Activated CD8-positive, alpha-beta memory T cell treated with anti-CD3 and anti-CD28 coated beads for 24 hours (primary cell): ENCODE measurements at places on chromosomes 5 and 9.
A peak's percentile ranks its signal among the peaks of the same experiment; 100 is the strongest.

DNA sequence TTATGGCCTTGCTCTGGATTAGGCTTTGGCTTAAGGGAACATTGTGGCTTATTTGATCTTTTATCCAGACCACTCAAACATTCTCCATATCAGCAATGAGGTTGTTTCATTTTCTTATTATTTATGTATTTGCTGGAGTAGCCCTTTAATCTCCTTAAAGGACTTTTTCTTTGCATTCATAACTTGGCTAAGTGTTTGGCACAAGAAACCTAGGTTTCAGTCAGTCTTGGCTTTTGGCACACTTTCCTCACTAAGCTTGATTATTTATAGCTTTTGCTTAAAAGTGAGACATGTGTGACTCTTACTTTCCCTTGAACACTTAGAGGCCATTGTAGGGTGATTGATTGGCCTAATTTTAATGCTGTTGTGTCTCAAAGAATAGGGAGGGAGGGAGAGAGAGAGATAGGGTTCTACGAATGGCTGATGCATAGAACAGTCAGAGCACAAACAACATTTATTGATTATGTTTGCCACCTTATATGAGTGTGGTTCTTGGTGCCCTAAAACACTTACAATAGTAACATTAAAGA lies 2265.3 kb upstream of the C9orf72 start:
- no peak for DNase-seq

GRCh38 chr9:27432308-27432707 lies 91.8 kb upstream of the IFNK start:
- DNase-seq, result no peak

DNA sequence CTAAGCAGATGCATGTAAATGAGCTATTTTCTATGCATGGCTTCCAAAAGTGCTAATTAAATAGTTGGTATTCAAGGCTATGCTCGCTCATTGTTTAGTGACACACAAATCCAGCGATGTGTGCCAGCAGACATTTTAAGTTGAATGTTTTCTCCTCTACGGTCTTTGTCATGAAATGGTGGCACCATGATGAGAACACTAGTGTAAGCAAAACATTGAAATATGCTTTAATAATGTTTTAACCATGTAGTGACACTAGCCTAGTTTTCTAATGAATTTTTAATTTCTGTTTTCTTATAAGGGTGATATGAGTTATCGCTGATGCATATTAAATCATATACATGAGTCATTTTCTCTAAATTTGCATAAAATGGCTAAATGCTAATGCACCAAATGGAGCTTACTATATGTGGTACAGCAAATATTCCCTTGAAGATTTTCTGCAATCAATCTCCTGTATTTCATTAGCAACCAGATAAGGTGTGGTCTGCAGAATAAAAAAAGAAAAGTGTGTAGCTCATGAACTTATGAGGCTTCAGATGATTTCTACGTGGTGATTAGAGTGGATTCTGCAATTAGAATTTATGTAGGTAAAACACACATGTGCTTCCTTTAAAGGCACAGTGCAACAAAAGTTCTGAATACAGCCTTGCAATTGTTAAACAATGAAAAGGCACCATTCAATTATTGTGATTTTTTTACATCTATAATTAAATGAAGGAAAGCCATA lies 226.6 kb downstream of the MEF2C start:
- no peak for DNase-seq

- DNase-seq, result no peak
Observed at GRCh38 chr5:155620821-155621410, 607.4 kb downstream of the KIF4B start.

DNA sequence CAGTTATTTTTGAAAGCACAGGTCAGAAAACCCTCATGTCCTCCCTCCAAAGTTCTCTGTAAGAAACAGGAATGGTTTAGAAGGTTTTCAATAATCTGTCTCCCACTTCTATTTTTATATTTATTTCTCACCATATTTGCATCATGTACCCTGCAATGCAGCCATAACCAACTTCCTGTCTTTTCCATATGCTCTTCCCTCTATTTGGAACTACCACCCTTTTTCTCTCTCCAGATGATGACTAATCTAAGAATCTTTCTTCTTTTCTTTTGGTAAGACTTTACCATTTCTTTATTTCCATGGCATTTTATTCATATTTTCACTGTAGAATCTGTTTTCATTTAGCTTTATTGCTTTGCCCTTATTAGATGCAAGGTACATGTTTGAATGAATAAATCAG lies 33.9 kb downstream of the MAN2A1 start:
- no peak for DNase-seq

- no peak for DNase-seq
Observed at GRCh38 chr5:3899093-3899492, 303.5 kb downstream of the IRX1 start.

DNA sequence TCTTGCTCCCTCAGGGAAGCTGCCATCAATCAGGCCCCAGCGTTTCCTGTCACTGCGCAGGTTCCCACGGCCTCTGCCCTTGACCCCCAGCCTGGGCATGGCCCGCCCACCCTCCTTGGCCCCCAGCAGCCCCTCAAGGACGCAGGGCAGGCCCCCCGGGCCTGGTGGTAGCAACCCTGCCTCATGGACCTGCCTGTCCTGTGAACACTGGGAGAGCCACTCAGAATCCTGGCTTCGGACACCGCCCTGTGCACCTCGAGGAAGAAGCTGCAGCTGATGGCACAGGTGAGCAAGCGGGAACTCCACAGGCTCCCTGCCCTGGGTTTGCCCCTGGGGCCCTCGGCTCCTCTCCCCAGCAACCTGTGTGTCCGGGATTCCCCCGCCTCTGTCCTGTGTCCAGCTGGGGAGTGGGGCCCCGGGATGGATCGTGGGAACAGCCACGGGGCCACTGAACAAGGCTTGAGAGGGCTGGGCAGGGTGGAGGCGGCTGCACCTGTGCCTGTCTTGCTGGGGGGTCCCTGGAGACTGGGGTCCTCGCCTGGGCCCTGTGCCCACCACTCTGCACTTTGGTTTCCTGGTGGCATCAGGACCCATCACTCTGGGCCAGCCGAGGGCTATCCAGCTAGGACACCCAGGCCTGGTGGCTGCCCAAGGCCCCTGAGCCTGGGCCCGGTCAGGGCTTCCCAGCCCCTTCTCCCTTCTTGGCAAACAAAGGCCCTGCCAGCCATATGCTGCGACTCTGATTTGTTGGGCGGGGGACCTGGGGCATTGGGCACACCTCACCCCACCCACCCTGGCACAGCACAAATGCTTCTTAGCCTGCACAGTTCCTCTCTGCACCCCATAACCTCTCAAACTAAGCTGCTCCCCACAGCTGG lies 33.5 kb upstream of the EGFL7 start:
- no peak for DNase-seq

DNA sequence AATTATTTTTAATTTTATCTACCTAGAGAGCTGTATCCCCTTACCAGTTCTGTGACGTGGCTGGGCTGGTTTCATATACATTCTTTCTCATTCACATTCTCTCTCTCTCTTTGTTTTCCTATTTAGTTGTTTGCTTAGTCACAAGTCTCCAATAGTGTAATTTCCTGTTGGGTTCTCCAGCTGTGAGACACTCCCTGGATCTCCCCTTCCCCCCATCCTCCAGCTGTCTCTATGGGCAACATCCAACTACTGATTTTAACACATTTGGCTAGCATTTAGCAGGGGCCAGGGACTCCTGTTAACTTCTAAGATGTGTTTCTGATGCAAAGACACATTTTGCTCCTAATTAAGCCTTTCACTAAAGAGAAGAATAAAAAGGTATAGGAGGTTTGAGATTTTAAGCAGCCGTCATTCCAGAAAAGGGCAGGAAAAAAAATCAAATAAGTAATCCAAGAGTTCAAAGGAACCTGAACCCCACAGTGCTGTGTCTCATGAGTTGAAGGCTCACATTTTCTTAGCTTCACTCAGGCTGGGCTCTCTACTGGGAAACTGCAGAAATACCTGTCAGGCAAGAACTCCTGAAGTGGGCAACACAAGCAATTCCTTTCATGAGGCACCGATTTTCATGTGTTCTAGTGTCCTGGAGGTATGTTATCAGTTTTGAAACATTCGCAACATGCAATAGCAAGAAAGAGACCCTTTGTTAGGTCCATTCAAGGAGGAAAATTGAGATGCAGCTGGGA lies 198.7 kb upstream of the C9orf72 start:
- DNase-seq, result no peak

- peak; percentile 90 for DNase-seq
Observed at GRCh38 chr9:36151316-36152210, 15.0 kb downstream of the GLIPR2 start.

- no peak for DNase-seq
Observed at GRCh38 chr9:133490201-133490681, 11.3 kb upstream of the SLC2A6 start.

DNA sequence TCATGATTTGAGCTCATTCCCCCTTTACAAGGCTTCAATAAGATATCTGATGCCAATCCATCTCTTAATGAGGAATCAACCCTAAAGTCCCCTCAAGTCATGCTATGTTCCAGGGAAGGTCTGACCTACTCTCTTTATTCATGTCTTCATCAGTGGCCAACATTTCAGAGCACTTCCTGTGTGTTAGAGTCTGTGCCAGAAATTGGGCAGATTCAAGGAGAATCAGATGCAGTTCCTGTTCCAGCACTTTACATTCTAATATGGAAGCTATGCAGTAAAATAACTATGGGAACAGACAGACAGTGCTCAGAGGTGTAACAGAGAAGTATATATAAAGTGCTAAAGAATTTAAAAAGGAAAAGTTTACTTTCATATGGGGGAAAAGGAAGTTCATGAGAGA lies 193.4 kb upstream of the NR4A3 start:
- DNase-seq, result no peak

DNA sequence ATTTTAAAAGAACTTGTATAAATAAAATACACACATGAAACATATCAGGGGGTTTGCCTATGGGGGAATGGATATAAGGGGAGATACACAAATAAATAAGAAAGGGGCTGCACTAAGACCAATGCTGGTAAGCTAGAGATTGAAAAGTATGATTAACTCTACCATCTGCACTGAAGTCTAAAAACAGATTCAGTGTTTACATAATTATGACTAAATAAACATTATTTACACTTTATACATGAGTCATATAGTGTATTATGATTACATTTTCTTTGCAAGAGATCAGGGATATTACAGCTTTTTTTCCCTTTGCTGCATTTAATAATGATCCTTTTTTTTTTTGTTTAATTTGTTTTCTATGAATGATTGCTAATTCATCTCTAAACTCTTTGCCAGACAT lies 367.9 kb downstream of the TMEM38B start:
- DNase-seq, result no peak

DNA sequence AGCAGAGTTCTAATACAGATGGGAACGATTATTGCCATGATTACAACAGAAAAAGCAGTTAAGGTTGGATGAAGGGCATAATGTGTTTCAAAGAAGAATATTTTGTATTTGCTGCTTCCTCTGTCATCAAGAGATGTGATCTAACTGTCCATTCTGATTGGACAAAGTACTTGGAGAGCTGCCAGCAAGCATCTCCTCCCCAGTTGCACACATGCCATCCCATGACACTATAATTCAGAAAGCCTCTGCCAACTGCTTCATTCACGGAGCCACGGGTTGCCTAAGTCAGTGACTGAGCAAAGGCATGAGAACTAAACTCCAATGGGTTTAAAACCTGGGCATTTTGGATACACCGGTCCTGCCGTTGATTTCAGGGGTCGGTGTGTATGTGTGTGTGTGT lies 253.8 kb downstream of the CRB2 start:
- DNase-seq, result no peak

DNA sequence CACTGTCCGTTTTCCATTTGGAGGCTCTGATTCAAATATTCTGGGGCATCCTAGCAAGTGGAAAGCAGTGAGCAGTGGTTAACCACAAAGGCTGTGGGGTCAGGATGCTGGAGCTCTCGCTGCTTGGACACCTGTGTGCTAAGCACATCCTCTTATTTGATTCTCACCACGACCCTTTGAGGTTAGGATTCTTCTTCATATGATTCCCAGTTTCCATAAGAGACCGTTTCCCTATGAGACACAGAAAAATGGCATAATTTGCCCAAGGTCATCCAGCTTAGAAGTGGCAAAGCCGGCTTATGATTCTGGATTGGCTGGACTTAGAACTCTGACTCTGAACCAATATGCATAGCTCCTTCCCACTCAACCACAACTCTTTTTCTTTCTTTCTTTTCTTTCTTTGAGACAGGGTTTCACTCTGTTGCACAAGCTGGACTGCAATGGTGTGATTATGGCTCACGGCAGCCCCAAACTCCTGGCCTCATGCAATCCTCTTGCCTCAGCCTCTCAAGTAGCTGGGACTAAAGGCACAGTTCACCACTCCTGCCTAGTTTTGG lies 207.7 kb downstream of the TTLL11 start:
- DNase-seq, result no peak

DNA sequence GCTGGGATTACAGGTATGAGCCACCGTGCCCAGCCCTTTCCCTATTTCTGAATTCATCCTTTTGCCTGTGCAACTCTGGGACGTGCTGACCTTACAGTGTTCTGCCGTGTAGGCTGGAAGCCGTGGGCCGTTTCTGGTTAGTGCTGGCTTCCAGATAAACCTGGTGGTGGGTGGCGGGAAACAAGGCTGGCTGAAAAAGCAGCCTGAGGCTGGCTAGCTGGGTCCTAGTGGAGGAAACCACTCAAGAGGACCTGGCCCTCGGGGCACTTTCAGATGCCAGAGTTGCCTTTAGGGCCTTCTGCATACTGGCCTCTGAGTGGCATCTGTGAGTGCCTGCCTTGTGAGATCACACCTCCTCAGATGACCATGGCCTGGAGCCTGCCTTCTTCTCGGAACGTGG lies 26.9 kb downstream of the GALNT12 start:
- no peak for DNase-seq

DNA sequence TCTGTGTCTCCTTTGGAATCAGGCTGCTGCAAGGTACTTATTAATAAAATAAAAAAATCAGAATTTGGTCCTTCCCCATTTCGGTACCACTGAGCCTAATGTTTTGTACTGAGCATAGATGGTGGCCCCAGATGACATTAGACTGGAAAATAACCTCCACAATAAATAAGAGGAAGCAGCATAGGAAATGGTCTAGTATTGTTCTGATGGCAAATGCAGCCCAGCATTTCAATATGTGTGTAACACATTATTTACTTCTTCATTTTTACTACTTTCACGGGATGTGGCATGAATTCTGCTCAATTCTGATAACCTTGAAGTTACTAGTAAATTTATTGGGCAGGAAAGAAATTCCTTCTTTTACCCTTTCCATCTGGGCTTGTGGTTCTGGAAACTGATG lies 295.6 kb downstream of the ADGRV1 start:
- DNase-seq, result no peak

DNA sequence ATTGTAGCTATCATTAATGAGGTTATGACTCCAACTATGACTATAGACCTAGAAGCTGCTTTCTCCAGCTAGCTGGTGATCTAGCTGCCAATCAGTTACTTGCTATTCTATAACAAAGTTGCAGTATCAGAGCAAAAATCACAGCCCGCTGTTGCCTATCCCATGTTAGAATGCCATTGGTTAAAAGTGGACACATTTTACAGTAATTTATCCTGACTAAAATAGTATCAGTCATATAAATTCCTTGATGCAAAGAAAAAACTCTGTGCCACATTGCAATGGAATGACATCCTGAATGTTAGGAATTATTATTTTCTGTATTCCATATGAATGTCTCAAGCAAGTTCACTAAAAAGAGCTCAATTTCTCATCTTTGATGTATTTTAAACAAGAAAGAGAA lies 626.5 kb downstream of the PDE4D start:
- no peak for DNase-seq

- no peak for DNase-seq
Observed at GRCh38 chr9:137882506-137882821, 4.9 kb downstream of the CACNA1B start.

- DNase-seq, result no peak
Observed at GRCh38 chr9:134063571-134064450, 4.0 kb downstream of the BRD3 start.

GRCh38 chr5:135565266-135565665 lies 13.5 kb downstream of the CXCL14 start:
- no peak for DNase-seq

- DNase-seq, result no peak
Observed at GRCh38 chr5:6634788-6635430, 1.7 kb downstream of the SRD5A1 start.
